ENCODE measurements at places on chromosomes 11 and 22.

DNA sequence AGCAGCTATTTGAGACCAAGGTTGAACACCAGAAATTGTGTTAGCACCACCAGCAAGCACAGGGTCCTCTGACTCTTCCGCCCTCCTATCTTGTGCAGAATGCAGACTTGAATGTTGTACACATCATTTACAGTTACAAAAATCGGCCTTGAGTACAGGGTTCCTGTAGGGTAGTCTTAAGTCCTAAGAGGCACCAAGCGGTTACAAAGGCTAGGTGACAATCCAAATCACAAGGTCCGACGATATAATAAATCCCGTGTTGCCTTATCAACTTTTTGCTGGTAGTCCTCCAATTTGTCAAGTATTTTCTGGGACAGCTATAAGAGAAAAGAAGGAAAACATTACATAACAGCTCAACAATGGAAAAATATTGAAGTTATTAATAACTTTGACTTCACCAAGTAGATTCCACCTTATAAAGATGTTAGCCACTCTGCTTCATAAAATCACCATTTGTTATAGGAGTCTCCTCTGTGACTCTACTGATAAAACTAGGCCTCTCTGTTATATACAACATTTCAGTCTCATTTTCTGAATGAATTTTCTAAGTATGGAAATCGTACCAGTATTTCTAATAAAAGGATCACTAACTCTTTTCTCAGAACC, 11.8 kb upstream of the FNBP4 start:
- DNase-seq = no peak

DNA sequence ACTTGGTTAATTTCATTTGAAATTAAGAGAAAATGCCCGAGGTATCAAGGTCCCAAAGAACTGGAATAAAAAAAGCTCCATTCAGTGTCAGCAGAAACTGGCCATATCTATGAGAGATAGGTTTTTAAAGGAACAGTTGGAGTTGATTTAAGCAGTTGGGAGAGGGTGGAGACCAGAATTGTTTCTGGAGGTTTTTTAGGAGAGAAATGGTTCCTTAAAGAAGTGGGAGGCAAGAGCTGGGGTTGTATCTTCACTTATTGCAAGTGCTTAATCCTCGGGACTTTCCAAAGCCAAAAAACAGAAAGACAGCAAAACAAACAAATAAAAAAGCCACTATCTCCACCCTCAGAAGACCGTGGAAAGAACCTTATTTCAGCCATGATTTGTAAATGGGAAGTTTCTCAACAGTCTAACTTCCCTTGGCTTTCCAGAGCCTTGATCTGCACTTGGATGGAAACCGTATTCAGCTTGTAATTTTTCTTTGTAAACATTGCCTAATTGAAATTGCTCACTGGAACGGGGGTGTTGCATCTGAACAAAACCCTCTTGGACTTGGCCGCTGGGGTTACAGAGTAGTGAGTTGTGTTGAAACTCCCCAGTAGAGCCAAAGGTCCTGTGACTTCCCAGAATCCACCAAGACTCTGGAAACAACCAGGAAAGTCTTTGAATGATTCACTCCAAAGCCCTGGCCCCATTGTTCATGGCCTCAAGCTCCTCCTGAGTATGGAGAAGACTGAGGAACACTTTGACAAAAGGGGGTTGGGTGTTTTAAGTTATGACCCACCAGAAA, 115.6 kb downstream of the SLC1A2 start:
- DNase-seq = no peak

DNA sequence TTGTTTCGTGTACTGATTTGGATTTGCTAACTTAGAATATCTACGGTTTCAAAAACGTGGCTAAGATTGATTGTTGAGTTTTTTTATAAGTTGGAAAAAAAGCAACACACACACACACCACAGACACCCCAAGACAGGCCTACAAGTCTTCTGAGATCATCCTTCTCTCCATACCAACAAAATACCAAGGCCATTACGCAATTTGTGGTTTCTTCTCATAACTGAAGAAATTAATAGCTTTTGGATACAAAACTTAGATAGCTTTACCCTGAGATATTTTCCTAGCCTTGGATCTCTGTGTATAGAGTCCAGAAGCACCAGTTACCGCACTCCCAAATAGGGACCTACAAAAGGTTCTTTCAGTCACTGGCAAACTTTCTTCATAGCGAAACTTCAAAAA, 113.6 kb downstream of the SIK3 start:
- DNase-seq = no peak

DNA sequence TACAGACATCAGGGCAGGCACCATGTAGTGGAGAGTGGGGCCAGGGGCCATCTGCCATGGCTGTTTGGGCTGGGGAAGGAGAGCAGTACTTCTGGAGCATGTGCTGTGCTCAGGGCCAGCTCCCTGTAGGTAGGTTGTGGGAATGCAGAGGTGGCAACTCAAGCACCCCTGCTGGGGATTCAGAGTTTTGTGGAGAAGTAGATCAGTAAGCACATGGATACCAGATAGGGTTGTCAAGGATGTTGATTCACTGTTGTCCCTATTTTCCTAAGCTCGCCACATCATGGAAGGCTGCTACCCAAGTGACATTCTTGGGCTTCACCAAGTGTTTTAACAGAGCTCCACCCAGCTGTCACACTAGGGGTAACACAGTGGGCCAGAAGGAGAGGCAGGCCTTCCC, 67.2 kb downstream of the BMAL1 start:
- no peak for DNase-seq

DNA sequence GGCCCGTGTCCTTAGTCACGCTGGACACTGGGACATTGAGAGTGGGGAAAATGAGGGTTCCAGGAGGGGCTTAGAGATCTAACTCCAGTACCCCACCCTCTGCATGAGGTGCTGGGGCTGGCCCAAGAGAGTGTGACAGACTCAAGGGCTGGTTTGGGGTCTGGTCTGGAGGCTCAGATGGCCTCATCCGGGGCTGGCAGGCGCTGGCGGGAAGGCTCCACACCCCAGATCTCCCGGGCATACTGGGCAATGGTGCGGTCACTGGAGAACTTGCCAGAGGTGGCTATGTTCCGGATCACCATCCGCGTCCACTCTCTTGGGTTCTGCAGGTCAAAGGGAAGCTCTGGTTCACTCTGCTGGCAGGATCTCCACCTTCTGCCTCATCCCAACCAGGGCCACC, 2.5 kb upstream of the RASGRP2 start:
- DNase-seq = no peak
